ENCODE measurements at places on chromosomes 5 and 9.

DNA sequence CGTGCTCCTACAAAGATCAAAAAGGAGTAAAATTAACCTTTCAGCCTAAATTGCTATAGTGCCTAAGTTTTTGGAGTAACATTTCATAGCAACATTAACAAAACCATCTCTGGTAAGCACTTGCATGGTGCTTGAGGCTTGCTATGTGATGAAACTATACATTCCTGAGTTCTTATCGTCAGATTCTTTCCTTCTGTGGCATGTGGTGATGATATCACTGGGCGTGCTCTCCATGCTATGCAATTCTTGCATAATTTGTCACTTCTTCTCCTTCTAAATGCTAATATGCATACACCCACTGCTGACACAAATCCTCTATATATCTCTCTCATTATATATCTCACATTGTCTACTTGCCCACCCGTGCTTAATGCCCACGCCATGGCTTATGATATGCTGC, 2019.9 kb downstream of the MAT2B start:
- no peak for DNase-seq

GRCh38 chr5:133683646-133684596, 71.6 kb upstream of the FSTL4 start:
- DNase-seq, result no peak

DNA sequence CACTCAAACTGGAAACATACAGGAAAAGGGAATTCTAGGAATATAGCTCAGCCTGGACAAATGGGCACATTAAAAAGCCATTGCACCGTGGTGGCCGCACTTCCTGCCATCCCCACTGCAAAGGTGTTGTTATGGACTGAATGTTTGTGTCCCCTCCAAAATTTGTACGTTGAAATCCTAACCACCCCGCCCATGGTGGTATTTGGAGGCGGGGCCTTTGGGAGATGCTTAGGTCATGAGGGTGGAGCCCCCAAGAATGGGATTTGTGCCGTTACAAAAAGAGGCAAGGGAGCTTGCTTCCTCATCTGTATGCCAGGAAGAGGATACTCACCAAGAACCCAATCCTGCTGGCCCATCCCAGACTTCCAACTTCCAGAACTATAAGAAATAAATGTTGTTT, 1.1 kb upstream of the CMBL start:
- no peak for DNase-seq

DNA sequence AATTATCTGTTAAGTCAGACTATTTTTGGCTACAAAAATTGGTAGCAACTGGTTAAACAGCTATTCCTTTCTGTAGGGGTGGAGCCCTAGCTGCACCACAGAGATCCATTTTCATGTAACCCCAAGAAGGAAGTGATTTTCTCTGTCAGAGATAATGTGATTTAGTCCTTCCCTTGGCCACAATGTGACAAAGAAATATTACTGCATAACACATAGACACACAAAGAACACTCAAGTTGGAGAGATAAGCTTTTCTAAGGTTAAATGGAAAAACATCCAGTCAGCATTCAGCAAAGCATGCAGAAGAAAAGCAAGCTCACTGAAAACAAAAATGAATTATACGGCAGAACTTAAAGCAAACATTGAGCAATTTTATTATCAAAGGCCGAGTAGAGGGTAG, 227.8 kb upstream of the CDH9 start:
- DNase-seq, result no peak

GRCh38 chr9:136204145-136204805, 653 bp downstream of the LHX3 start:
- no peak for DNase-seq

GRCh38 chr5:4868140-4868735, 271.9 kb upstream of the ADAMTS16 start:
- DNase-seq, result no peak

DNA sequence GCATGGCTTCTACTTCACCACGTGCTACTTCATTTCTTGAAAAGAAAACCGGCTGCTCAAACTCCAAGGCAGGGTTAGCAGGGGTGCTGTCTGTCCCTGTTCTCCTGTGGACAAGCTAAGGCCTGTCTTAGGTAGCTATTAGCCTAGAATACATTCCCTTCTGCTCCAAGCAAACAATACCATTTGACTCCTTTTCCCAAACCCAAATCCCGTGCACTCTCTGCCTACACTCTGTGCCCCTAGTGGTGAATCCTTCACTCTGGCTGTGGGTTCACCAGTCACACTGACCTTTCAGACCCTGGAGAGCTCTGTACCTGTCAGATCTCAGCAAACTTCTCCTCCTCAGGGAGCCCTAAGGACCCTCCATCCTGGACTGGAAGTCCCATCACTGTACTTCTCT, 211.6 kb downstream of the SLIT3 start:
- no peak for DNase-seq

Data from hypothalamus (tissue), 51 donors.